Stimulated activated CD4-positive, alpha-beta T cell treated with anti-CD3 and anti-CD28 coated beads, Interleukin-1b, Interleukin-23, amount 100 ng/mL, for 24 hours (primary cell): ENCODE measurements at places on chromosomes 12 and 14.

DNA sequence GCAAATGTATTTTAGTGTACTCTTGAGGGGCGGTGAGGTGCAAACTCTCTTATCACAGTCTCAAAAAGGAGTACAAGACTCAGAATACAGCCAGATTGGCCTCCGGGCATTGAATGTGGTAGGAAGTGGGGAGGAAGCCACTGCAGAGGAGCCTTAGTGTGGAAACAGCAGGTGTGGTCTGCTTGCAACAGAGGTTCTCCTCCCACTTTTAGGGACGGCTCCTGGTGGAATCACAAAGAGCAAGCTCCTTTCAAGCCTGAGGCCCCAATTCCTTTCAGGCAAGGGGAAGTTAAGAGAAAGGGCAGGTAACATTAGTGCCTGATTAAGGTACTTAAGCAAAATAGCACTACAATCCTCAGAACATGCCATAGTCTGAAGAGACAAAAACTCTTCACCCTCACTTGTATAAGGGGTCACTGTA is 23.7 kb upstream of the SLC2A3 start:
- no peak for DNase-seq

DNA sequence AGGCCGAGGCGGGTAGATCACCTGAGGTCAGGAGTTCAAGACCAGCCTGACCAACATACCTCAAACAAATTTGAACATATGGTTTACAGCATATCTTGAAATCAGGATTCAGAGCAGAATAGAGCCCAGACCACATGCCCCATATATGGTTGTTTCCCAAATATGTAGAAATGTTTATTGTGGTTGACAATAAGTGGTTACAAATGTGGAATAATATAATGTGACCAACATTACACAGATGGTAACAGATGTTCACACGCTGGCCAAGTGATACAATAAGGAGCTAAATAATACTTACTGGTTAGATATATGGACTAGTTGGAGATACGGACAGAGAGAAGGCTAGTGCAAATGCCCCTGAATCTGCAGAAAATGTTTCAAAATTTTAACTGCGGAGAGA is 85.3 kb downstream of the MAPKAPK5 start:
- DNase-seq, result no peak

DNA sequence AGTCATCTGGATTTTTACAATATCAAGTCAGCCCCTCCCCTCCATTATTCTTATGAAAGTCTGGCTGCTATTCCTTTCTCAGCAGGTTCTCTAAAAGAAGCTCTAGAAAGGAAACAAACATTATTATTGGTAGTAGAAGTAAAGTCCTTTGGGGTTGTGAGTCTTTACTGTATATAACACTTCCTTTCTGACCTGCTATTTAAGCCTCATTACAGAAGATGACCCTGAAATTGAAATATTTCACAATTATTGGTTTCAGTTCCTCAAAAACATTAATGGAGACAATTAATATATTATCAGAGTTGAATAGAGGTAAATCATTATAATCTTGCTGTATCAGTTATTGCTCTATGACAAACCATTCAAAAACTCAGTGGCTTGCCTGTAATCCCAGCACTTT is 19.3 kb downstream of the PLEKHA5 start:
- DNase-seq, result no peak

- DNase-seq, result no peak
Observed at GRCh38 chr14:64676410-64677008, 27.7 kb upstream of the PLEKHG3 start.

DNA sequence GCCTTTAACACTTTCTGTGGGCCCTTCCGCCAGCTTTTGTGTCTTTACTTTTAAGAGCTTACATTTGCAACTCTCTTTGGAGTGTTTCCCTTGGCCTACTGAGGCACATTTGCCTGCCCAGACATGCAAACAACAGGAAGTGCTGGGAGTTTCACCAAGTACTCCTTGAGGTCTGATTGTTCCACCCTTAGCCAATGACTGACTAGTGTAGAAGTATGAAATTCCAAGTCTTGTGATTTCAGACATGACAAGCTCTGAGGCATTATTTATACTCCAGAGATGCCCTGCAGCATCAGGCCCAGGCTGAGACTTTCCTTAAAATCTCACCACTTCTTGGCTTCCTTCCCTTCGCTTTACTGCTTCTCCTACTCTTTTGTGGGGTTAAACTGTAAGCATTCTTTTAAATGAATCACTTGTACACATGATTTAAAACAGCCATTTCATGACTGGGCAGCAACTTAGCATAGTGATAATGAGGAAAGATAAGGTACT is 174.1 kb downstream of the SLC6A15 start:
- no peak for DNase-seq

DNA sequence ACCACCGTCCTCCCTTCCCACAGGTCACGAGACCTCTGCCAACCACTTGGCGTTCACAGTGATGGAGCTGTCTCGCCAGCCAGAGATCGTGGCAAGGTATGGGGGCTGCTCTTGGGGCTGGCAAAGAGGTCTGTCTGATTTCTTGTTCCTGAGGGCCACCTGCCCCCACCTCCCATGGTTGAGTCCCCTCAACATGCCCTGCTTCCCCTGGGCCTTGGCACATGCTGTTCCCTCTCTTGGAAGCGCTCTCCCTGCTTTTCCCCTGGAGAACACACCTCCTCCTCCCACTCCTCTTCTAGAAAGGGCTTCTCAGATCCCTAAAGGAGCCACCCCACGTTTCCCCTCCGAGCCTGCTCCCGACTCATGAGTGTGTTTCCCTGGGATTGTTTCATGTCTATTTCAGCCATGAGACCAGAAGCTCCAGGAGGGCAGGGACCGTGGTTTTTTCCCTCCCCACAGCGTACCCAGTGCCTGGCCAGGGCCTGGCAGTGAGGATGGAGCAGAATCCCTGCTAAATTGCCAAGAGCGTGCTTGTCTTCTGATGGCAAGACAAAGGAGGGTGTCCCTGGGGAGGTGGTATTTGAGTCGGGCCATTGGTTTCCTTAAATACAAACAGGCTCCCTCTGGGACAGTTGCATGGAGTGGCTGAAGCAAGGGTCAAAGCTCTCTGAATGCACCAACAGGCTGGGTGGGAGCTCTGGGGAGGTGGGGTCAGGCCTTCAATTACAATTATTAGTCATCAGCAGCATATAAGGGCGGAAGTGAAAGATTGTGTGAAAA is 34.1 kb downstream of the CYP46A1 start:
- no peak for DNase-seq

DNA sequence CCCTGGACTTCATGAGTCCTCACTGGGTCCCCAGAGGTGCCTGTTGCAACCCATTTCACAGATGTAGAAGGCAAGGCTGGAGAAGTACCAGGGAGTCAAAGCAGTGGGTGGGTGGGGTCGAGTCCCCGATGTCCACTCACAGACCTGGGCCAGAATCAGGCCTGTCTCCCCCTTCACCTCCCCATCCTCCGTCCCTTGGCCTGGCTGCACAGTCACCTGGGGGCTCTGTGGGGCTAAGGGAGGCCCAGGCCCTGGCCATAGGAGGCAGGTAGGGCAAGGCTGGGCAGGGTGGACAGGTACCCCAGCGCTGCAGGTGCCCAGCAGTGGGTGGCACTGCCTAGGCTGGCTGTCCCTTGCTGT is 29.5 kb downstream of the RTL1 start:
- no peak for DNase-seq

GRCh38 chr12:12946686-12947355 is 5.1 kb downstream of the GPRC5D start:
- no peak for DNase-seq

GRCh38 chr12:97936165-97936564 is 473.6 kb downstream of the RMST start:
- no peak for DNase-seq

DNA sequence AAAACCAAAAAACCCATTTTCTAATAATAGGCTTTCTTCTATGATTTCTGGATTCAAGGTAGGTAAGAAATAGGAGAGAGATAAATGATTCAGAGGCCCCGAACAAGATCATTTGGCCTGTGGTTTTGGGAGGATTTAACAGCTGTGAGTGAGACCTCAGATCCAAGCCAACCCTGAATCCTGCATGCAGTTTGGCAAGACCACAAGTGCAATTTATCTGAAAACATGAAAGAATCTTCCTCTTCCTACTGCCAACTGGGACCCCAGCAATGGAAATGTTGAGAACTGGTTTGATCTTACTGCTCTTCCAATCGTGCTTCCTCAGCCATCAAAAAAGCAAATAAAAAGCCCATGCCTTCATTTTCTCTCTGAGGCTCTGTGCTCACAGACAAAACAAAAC is 519.7 kb upstream of the TBX3 start:
- no peak for DNase-seq

DNA sequence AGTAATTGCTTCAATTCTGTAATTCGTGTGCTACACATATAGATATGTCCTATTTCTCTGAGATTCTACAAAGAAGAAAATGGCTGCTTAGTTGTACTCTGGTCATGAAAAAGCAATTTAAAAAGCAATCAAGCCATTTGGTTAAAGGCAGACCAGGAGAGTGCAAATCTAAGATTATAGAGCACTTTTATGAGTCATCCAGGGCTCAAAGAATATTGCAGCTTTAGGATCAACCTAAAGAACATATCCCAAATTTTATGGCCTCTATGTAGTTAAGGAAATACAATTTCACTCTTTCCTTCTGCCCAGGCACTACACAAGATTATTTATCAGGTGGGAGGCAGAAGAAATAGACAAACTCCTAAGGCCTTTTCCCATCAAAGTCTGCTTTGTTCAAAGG is 332.8 kb downstream of the SEC23A start:
- no peak for DNase-seq

- DNase-seq, result no peak
Observed at GRCh38 chr12:125503128-125503527, 437.9 kb downstream of the AACS start.

GRCh38 chr14:102824832-102825231 is 47.6 kb downstream of the TRAF3 start:
- no peak for DNase-seq

DNA sequence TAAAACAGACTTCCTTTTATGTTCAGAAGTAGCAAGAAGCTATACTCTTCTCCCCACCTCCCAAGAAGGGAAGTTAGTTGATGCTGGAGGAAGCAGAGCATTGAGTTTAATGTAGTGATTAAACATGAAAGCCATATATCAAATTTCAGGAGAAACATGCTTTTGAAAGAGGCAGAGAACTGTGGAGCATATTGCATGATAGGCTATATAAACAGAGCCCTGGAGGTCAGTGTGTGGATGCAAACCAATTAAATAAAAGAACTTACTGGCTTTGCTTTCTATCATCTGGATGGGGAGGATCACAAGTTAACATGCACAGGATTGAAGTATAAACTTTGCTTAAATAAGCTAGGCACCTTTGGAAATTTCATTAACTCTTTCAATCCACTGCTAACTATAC is 94.1 kb downstream of the MSRB3 start:
- DNase-seq, result no peak

- DNase-seq, result peak; percentile 33
Observed at GRCh38 chr12:452667-453210, 7.0 kb upstream of the B4GALNT3 start.

- DNase-seq, result no peak
Observed at GRCh38 chr14:46091819-46092218, 559.8 kb downstream of the RPL10L start.

GRCh38 chr14:98489115-98489514 is 782.9 kb downstream of the BCL11B start:
- DNase-seq, result no peak

DNA sequence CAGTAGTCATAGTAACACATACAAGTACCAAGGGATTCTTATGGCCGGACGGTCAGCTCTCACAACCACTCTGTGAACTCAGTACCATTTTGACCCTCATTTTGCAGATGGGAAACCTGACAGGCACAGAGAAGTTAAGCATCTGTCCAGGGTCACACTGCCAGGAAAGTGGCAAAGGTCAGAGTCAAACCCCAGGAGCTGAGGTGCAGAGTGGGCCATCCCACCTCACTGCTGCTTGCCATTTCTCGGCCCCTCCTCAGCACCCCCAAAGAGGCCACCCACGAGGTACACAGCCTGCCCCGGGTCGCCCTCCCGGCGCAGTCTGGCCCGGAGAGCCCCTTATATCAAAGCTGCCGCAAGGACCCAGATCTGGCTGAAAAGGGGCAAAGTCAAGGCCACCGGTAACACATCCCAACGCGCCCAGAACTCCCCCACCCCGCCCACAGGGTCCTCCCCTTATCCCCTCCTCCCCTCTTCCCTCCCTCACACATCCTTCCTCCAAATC is 1.7 kb downstream of the NCOR2 start:
- no peak for DNase-seq

DNA sequence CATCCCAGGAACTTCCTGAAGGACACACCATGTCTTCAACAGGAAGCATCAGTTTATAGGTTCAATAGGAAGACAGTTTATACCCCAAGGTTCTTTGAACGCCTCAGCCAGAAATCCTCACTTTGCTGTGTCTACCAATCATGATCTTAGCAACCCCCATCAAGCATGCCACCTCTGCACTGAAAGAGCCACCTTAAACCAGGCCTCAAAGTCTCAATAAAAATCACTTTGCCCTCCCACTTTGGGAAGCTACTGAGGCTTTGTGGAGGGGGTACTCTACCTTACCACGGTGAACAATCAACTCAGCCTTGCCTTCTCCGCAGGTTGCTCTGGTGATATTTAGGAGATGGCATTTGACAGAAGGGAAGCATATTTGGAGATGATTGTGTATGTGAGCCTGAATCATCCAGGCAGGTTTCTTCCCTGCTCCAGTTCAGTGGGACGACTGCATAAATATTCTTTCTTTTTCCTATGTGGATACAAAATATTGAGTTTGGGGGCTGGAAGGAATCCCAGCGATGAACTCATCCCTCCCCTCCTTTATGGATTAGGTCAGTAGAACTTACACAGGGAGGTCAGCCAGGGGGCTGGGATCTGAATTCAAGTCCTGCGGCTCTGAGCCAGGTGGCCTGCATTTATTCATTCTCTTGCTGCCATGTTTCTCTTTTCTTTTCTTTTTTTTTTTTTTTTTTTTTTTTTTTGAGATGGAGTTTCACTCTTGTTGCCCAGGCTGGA is 42.8 kb upstream of the VASH1 start:
- no peak for DNase-seq

DNA sequence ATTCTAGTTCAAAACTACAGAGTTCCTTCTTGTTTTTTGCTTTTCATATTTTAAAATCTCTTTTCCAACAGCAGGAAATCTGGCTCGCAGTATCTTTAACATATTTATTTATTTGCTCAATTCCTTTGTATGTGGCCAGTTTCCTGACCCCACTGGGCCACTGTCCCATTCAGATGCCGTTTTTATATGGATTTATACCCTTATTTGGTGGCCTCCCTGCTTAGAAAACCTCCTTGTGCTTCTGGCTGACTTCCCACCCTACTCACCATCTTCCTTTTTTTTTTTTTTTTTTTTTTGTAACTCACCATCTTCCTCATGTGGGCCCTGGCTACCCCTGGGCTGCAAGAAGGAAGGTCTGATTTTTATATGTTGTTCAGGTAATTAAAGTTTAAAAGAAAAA is 53.9 kb downstream of the TTLL5 start:
- DNase-seq, result no peak

DNA sequence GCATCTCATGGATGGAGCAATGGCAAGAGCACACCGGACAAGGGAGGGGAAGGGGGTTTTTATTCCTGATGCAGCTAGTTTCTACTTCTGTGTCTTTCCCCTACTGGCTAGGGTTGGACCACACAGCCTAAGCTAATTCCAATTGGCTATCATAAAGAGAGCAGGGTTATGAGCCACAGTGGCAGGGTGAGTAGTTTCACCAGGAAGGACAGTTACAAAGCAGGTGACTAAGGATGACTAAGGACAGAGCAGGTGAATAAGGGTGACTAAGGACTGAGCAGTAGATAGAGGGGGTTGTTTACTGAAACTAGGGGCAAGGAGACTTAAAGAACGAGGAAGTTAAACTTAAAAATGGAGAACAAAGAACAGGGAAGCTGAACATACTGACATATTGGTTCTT is 321.4 kb upstream of the SEL1L start:
- DNase-seq, result no peak

- no peak for DNase-seq
Observed at GRCh38 chr14:75339059-75339458, 60.4 kb downstream of the FOS start.
